ENCODE measurements at places on chromosomes 6 and 20. TPM values are rescaled to one million over a fixed set of nuclear protein-coding genes. Genes with fewer than 3 reads are reported as not detected.

DNA sequence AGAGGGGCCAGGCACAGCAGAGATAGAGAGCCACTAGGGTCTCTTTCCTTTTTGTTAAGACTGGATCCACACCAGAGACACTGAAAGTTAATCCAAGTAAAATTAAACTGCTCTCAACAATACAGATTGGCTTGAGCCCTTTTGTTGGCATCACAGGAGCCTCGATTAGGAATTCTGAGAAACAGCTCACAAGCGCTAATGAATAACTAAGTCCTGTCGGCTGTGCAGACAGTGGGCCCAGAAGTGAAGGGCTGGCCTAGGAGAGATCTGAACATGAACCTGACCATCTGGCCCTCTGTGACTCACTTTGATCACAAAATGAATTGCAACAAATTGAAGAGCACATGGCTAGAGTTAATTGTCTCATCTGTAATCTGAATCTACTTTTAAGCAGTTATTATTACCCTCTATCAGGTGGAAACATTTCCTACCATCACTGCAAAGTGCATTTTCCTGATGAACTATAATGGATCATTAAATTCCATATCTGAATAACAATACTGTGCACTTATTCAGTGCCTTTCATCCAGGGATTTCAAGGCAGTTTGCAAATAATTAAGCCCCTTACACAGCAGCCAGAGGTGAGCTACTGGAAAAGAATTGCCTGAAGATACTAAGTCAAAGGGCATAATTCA lies 3.2 kb downstream of the BACH2 start:
- DNase-seq = no peak
- H3K4me1 ChIP-seq = peaks cover 44% of the 10 kb centered on the region
- peaks cover 16% of the 10 kb centered on the region for H3K27me3 ChIP-seq
- no peak overlapping the region for H3K27ac ChIP-seq
- no peaks in the 10 kb centered on the region for H3K36me3 ChIP-seq

GRCh38 chr6:16947375-16948015 lies 154.4 kb upstream of the STMND1 start:
- H3K27ac ChIP-seq = no peak overlapping the region
- no peaks in the 10 kb centered on the region for H3K36me3 ChIP-seq
- peaks cover 4% of the 10 kb centered on the region for H3K4me1 ChIP-seq
- DNase-seq = no peak
- H3K4me3 ChIP-seq = no peak overlapping the region

DNA sequence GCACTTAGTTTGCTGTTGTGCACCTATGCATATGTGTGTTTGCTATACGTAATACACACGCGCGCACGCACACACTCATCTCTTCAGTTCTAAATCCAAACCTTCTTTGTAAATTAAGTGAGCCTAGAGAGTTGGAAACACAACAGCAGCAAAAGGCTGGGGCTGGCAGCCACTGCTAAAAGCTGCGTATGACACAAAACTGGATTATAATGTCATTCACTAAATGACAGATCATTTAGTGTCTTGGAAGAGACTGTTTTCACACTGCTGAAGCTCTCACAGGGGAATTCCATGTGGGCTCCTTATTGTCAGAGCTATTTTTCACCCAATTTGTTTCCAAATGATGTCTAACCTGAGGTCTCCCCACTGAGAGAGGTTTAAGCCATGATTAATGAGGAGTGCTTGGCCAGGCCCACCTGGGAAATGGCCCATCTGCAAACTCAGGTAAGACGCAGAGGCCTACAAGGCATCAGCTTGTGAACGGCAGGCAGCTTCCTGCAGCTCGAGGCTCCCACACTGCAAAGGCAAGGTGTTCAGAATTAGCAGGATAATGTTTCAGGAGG lies 94.2 kb downstream of the OLIG3 start:
- no peak overlapping the region for H3K4me3 ChIP-seq
- H3K36me3 ChIP-seq = no peaks in the 10 kb centered on the region
- H3K27me3 ChIP-seq = peaks cover 42% of the 10 kb centered on the region
- no peaks in the 10 kb centered on the region for H3K4me1 ChIP-seq
- DNase-seq = no peak

DNA sequence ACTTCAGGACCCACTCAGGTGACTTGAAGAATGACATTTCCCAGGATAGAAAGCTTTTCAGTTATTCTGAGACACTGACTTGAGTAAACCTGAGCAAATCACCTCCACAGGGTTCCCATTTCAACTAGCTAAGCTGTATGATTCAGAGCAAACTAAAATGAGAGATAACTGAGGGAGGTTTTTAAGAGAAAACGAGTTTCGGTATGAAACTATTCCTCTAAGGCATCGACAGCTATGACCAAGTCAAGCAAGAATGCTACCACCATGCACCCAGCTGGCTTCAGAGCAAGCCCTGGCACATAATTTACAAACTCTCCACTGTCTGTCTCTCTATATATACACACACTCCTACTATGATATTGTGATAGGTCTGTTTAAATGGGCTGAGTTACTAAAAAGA lies 75.4 kb downstream of the PERP start:
- H3K27me3 ChIP-seq = no peaks in the 10 kb centered on the region
- no peak overlapping the region for H3K27ac ChIP-seq
- no peak for DNase-seq
- H3K36me3 ChIP-seq = no peaks in the 10 kb centered on the region

DNA sequence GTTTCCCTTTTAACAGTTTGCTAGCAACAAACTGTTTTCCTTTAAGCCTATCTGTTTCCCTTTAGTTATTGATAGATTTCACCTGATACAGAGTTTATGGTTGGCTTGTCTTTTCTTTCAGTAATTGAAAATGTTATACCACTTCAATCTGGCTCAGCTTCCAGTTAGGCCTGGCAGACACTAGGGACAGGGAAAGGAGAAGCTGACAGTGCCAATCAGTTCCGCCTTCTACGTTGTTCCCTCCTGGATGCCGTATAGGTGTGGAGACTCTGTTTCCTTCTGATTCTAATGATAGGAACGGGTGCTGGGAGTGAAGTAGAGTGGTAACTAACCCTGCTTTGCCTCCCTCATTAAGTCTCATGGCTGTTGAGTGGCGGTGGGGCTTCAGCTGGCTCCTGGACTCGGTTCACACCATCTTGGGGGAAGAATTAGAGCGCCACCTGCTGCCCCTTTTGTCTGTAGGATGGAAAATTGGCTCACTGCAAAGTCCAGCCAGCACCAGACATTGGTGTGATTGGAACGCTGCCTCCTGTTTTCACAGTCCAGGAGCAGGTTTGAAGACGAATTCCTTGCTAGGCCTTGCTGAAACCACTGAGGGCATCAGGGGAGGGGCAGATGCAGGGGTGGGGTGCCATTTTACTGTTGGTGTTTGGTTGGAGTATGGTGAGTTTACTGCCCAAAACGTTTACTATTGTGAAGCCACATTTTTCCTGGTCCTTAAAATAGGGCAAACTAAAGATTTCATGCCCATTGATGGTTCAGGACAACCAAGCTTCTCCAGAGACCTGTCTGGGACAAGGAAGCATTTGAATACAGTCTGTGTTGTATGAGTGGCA lies 1729.5 kb downstream of the GRIK2 start:
- H3K27me3 ChIP-seq = no peaks in the 10 kb centered on the region
- peak; percentile 76 for DNase-seq
- H3K27ac ChIP-seq = no peak overlapping the region
- no peaks in the 10 kb centered on the region for H3K4me1 ChIP-seq
- no peak overlapping the region for H3K4me3 ChIP-seq
- H3K36me3 ChIP-seq = no peaks in the 10 kb centered on the region

DNA sequence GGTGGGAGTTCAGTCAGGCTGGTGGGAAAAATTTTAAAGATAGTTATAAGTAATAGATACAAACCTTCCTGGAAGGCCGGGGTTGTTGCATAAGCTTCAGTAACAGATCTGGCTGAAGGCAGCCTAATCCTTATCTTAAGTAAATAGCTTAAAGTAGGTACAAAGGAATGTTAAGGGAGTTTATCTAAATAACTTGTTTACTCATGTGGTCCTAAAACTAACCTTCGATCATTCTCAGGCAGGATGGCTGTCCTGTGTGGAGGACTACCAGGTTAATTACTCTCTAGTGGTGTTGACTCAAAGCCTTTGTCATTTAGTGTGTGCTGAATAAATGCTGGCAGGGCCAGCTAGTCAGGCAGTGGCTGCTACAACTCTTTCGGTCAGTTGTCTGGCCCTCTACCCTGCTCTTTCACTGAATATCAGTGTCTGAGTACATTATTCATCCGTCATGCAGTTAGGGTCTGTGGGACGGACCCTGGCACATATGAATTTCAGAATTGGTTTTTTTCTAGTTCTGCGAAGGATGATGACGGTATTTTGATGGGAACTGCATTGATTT lies 131.6 kb upstream of the TAB2 start:
- no peak overlapping the region for H3K4me3 ChIP-seq
- H3K4me1 ChIP-seq = no peaks in the 10 kb centered on the region
- H3K36me3 ChIP-seq = peaks cover 5% of the 10 kb centered on the region
- no peaks in the 10 kb centered on the region for H3K27me3 ChIP-seq
- H3K27ac ChIP-seq = no peak overlapping the region

- H3K27me3 ChIP-seq = peaks cover 39% of the 10 kb centered on the region
- H3K36me3 ChIP-seq = no peaks in the 10 kb centered on the region
- no peak overlapping the region for H3K4me3 ChIP-seq
- no peak for DNase-seq
- H3K27ac ChIP-seq = no peak overlapping the region
These were observed 4.4 kb upstream of the HLA-DMB start for GRCh38 chr6:32945108-32945760.

GRCh38 chr6:75818098-75818855 lies 69.2 kb downstream of the MYO6 start:
- H3K27me3 ChIP-seq = no peaks in the 10 kb centered on the region
- H3K4me3 ChIP-seq = no peak overlapping the region
- peaks cover 3% of the 10 kb centered on the region for H3K4me1 ChIP-seq
- DNase-seq = no peak

The ENPP3 gene
- 0.14 TPM for total RNA-seq

The FNDC1 gene
- 0.09 TPM for total RNA-seq
